ENCODE measurements at places on chromosomes 13 and 19.

- DNase-seq = no peak
Measured at GRCh38 chr13:114099191-114099590, 33.2 kb downstream of the RASA3 start.

DNA sequence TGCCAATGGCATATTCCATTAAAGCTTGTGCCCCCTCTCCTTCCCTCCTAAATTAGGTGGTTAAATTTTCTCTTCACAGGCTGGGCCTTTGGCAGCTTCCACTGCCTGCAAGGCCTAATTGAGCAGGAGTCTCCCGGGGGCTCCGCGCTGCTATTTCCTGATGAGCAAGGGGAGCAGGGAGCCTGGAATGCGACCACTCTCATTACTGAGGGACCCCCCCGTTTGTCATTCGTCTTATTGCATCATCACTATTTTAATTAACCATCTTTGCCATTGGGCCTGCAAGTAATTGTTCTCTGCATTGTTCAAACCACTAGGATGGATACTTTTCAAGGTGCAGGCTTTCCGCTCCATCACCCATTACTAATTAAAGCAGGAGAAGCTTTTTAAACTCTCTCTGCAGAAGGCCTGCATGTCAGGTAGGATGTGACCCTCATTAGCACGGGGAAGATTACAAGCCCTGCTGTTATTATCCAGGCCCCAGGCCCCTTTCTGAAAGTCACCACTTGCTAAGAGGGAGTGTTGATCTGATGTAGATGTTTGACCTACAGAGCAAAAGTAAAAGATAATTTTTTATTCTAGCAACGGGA lies 142.3 kb downstream of the OXGR1 start:
- DNase-seq = no peak

DNA sequence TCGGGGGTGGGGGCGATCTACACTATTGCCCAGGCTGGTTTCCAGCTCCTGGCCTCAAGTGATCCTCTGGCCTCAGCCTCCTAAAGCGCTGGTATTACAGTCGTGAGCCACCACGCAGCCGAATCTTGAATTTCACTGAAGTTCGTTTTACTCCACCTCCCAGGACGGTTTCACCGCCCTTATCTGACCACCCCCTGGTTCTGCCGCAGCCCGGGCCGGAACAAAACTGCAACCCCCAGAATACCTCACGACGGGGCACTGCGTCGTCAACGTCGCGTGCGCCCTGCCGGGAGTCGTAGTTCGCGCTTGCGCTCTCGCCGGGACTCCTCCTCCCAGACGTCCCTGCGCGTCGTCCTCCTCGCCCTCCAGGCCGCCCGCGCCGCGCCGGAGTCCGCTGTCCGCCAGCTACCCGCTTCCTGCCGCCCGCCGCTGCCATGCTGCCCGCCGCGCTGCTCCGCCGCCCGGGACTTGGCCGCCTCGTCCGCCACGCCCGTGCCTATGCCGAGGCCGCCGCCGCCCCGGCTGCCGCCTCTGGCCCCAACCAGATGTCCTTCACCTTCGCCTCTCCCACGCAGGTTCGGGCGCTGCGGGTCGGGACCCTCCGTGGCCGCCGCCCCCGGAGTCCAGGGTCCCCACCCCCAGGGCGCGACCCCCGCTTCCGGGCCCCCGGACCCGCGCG lies at the start of gene ATP5F1D:
ATP5F1D (plus strand) TSS at position 335 of the 679 bp plus-strand sequence; CDS start at position 435, 100 bp downstream.
- DNase-seq = peak; percentile 82

DNA sequence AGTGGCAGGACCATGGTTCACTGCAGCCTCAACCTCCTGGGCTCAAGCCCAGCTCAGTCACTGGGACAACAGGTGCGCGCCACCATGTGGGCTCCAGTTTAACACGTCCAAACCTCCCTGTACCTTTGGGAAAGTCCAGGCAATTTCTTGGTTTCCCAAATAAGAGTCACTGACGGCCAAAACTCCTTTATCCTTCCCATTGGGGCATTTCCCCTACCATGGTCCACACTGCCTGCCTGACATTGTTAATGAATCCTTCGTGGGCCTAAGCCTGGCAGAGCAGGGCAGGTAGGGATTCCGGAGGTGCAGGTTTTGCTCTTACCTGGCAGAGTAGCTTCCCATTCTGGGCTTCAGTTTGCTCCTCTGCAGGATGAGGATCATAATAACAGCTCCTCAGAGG lies 66.2 kb upstream of the TM9SF2 start:
- DNase-seq = no peak

GRCh38 chr19:46009530-46010510 lies 13.0 kb downstream of the PGLYRP1 start:
- DNase-seq = peak; percentile 26

DNA sequence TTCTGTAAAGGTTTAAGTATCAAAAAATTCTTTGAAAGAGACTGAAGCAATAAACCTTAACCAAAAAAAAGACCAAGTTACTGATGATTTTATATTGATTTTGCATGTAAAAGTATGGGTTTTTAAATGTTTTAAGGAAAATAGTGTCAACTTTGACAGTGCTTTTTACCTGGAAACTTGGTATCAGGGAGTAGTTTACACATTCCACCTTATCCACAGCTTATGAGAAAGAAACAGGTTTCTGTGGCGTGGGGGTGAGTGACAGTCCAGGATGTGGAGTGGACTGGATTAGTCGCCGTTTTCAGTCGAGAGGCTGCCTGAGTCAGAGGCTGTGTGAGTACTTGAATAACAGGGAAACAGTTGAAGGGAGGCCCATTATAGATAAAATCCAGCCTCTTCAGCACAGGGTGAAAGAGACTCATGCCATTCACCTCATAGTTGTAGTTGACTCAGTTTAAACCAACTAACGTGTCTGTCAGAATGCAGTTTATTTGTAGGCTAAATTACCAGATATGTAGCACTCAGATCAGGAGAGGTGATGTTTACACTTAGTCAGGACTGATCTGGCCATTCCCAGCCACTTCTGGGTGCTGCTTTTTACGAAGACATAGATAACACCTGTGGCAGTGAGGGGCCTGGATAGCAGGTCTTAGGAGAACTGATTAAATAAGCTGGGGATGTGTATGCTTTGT lies 595 bp upstream of the GPR183 start:
- DNase-seq = no peak

DNA sequence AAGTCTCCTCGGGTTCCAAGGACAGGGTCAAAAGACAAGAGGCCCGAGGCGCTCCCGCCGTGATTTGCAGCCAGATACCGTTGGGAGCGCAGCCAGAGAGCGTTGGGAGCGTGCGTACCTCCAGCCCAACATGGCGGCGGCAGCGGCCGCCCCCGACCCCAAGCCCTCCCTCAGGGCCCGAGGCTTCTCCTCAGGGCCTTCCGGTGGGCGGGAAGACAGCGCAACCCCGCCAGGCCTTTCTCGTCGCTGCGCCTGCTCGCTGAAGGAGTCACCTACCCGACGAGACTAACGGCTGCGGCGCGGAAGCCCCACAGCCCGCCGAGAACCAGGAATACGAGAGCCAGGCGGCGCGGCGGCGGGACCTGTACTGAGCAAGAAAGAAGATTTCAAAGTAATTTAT lies 3.2 kb upstream of the ZNF850 start:
- no peak for DNase-seq

- DNase-seq = no peak
Measured at GRCh38 chr13:39864221-39864620, 208.8 kb downstream of the COG6 start.

- no peak for DNase-seq
Measured at GRCh38 chr19:8806661-8807060, 25.4 kb downstream of the ZNF558 start.

DNA sequence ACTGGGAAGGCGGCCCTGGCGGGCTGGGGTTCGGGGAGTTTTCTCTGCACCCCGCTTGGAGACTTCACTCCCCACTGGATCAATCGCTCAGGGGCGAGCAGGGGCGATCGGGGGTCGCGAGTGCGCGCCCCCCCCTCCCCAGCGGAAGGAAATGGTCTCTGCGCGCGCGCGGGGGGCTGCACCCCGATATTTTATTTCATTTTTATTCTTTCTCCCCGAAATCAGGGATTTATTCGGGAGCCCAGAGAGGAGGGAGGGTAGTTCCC lies 421 bp downstream of the ARID3A start:
- DNase-seq = no peak

DNA sequence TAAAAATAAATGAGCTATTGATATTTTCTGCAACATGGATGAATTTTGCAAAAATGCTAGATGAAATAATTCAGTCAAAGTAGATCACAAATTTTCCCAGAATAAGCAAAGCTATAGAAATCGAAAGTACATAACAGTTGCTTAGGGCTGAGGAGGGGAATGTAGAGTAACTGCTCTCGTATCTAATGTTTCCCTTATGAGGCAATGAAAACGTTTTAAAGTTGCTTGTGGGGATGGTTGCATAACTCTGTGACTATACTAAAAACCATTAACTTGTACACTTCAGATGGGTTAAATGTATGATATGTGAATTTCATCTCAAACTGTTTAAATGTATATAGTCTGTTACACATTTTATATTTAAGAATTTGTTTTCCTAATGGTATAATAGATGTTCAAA lies 231.7 kb downstream of the GGACT start:
- DNase-seq = no peak

DNA sequence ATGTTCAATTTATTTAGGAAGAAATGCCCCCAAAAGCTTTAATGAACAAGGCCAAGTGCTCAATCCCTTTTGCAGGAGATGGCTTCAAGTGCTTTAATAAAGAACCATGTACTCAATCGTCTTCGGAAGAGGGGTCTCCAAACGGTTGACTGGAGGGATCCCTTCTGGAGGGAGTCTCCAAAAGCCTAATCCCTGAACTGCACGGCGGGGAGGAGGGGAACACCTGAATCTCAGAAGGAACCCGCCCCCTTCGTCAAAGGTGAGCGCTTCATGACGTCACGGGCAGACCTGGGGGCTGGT lies 505 bp downstream of the PAF1 start:
- no peak for DNase-seq

DNA sequence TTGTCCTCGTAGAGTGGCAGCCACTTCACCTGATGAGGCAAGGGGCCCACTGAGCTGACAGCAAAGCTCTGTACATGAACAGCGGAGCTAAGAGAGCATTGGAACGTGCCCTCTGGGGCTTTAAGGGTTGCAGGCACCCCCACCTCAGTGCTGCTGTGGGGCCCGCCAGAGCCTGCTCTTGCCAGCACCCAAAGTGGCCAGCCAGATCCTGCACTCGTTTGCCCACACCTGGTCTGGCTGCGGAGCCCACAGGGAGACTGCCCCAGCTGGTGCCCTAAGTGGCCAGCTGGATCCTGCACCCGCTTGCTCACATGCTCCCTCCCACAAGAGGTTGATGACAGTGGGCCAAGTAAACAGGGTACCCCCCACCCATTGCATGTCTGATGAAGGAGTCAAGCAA lies 783.4 kb upstream of the MIR17HG start:
- DNase-seq = no peak

DNA sequence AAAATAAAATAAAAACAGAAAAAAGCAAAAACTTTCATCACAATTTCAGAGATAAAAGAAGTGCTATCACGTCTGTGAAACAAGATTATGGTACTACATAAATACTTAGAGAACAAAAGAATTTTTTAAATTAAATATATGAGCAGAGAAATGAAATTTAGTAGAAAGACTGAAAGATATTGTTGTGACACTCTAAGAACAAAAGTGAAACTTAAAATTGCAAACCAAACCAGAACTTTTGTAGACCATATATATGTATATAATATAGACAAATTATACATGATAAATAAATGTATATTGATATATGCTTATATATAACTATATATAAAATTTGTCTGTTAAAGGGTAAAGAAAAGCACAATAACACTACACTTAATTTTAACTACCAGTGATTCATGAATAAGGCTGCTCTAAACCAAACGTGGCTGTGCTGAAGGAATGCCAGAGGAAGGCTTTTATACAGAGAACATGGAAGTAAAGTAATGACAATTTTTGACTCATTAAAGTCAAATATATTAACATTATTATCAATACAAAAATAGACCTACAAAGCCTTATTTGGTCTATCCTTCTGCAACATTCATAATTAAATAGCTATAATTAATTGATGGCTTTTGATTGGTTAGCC lies 1516.7 kb upstream of the PCDH20 start:
- no peak for DNase-seq

All from activated naive CD4-positive, alpha-beta T cell (primary cell).